ENCODE measurements at places on chromosomes 7 and 10.

- DNase-seq, result no peak
These were observed 110.4 kb downstream of the PON1 start for GRCh38 chr7:95213809-95214492.

- DNase-seq, result no peak
These were observed 1310.5 kb upstream of the CELF2 start for GRCh38 chr10:9707216-9707615.

- no peak for DNase-seq
These were observed 2.3 kb downstream of the KNDC1 start for GRCh38 chr10:133162178-133162909.

DNA sequence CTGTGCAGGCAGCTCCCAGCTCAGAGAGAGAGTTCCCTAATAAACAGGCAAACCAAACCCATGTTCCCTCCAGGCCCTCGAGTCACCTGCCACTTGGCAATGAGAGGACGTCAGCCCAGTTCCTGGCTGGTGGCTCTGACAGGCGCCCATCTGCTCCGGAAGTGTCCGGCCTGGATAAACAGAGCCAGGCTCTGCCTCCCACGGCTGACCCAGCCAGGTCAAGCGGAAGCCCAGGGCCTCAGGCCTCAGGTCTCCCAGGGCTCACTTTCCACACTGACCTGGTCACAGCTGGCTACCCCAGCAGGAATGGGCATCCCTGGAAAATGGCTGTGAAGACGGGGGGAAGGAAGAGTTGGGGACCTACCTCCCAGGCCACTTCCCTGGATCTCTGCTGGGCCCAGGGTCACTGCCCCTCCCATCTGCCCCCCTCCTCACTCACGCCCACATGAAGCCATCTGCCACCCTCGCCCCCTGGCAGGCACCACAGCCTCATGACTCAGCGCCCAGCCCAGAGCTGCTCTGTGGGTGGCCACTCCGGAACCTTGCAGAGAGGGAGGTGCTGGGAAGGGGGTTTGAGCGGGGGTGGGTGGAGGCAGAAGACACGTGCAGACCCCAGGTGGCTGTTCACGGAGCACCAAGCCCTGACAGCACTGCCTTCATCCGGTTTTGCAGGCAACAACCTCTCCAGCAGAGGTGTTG is 37.4 kb upstream of the DUSP5 start:
- peak; percentile 55 for DNase-seq

DNA sequence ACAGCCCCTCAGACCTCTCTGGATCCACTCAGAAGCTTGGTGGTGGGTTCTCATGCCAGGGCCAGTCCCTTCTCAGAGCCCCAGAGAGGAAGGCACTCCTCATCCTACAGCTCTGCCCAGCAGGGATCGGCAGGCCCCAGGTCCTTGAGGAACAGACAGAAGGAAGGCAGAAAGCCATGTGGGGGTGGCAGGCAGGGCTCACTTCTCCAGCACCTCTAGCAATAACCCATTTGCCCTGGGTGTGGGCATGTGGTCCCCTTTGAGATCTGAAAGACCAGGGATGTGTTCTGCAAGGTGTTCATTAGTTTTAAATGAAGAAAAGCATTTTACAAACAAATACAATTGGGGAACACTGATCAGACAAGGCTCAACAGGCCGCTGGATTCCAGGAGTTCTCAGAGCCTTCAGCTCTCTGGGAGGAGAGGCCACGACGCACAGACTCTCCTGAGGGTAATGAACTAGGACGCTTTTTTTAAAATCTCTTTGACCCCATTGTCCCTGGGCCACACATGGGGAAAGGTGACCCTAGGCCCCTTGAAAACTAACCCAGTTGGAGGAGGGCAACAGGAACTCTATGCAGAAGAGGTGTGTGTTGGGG is 40.6 kb downstream of the LDB3 start:
- DNase-seq, result no peak

- no peak for DNase-seq
These were observed 196.3 kb downstream of the JCAD start for GRCh38 chr10:29862923-29863614.

DNA sequence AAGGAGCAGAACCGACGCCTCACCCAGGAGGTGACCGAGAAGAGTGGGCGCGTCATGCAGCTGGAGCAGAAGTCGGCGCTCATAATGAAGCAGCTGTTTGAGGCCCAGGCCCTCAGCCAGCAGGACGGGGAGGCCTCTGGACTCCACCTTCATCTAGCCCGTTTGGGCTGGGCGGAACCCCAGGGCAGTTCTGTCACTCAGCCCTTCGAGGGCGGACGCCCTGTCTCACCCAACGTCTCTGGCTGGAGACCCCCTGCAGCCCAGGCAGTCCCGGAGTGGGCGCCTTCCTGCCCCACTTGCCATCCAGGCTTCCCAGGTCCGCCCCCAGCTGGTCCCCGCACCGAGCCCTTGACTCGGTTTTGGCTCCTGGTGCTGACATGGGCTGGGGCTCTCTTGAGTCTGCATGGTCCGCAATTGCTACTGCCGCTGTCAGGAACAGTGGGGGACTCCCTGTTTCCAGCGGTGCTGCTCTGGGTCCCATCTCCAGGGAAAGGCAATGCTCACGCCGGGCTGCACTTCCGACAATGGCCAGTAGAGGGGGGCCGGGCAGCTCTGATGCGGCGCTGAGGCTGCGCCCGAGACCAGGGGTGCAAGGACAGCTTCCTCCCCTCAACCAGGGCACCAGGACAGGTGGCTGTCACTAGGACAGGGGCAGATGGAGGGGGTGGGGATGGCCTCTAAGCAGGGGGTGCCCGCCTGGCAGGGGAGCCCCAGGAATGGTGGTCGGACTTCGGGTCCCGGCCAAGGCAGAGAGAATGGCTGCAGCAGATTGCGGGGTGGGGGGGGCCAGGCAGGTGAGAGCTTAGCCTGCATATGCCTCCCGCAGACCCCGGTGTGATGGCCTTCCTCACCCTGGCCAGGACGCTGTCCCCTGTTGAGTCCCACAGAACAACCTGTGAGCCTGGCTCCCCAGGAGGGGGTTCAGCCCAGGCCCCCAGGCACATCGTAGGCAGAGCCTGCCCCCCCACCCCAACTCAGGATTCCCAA is 71.2 kb upstream of the KCTD7 start:
- DNase-seq, result peak; percentile 85

DNA sequence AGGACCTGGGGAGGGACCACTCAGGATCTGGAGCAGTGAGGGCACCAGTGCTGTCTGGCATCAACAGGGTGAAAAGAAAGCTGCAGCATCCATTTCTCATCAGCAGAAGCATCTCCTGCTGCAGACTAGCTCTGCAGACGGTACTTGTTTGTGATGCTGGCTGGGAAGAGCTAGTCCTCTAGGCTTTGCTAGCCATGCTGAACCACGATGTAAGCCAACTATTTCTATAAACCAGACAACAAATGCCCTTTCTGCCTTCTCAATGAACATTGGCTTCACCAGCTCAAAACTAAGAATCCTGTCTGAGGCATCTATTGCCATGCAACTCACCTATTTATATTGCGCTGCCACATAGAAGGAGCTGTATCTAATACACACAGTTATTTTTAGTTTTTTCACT is 65.6 kb downstream of the CTTNBP2 start:
- no peak for DNase-seq

DNA sequence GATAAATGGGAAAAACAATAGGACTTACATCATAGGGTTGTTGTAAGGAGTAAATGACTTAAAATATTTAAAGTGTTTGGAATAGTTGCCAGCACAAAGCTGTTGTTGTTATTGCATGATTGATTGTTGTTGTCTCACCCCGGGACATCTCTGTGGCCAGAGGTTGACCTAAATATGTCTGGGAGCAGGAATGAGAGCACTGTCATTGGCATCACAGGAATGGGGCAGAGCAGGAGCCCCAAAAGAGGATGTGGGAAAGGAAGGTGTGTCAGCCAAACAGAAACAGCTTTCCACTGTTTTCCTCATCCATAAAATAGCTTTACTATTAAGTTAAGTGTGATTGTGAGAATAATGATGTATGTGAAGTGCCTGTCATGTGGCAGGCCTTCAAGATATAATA is 121.6 kb downstream of the TMEM168 start:
- DNase-seq, result no peak

GRCh38 chr10:104580774-104581675 is 60.1 kb upstream of the SORCS3 start:
- DNase-seq, result peak; percentile 79

DNA sequence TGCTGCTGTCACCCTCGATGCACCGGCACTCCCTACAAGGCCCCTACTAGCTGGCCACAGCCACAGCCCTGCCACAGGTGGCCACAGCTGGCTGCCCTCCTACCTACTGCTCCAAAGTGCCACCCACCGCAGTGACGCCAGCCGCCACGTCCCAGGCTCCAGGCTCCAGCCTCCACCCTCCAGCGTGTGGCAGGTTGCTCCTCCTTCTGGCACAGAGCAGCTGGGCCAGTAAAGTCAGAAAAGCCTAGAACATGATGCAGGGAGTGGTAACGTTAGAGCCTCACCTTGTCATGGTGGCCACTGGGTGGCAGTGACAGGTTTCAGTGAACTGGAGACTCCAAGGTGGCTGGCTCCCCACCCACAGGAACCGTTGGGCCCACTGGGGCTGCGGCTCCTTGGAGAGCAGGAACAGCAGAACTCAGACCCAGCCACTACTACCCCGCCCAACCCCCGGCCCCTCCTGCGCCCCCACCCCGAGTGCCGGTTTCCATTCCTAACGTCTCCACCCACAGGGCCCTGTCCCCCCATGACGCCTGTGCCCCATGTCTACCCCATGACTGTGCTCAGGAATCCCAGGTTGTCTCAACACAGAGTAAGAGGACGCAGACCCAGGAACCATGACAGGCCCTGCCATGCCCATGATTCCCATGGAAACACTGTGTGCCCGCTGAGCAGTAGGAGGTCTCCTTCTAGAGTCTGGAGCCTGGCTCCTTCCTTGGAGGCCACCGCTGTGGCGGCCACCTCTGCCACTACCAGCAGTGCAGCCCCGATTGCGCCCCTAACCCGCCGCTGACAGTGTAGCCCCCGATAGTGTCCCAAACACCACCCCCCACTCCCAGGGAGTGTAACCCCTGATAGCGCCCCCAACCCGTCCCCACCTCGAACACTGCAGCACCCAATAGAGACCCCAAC is 52.3 kb upstream of the ZNF33B start:
- no peak for DNase-seq

DNA sequence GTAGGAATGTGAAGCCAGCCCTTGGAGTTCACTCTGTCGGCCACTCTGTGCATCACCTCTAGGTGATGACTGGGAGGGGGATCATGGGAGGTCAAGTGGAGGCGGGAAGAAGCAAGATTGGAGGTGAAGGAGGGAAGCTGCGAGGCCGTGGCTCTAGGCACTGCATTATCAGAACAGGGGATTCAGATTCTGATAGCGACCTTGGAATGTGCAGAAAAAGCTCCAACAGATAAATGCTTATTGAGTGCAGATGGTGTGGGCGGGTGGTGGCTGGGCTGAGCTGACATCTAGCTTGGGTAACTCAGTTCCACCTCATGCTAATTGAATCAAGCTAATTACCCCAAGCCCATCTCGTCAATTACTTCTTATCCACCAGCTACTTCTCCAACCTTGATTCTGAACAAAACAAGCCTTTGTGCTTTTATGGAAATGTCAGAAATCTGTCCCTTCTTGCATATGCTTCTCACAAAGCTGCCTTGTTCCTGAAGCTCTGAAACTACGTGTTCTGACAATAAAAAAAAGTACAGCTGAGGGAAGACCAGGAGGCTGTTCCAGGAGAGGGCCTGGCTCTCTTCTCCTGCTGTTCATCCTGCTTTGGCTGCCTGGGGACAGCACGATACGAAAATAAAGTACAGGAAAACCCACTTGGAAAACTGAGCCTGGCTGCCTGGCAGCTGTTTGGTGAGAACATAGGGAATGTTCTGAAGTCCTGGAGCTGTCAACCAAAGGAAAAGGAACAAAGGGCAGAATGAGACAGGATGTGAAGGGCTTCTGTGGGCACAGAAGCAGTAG is 27.5 kb downstream of the STRA8 start:
- no peak for DNase-seq

DNA sequence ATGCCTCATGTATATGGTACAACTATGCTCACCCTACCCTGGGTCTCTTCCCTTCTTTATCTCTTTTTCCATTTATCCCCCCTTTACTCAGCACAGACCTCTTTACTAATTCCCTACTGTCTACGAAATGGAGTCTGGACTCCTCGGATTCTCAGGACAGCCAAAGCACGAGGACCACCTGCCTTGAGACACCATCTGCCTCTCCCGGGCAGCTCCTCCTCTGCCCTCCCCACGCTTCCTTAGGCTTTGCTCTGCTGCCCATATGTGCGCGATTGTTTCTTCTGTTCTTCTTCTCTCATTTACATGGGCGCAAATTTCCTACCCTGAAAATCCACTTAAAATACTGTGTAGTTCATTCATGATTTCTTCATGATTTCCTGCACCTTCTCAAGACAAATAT is 62.7 kb upstream of the STK17A start:
- DNase-seq, result no peak

- no peak for DNase-seq
These were observed 55.1 kb upstream of the SEMA3A start for GRCh38 chr7:84249656-84250055.

DNA sequence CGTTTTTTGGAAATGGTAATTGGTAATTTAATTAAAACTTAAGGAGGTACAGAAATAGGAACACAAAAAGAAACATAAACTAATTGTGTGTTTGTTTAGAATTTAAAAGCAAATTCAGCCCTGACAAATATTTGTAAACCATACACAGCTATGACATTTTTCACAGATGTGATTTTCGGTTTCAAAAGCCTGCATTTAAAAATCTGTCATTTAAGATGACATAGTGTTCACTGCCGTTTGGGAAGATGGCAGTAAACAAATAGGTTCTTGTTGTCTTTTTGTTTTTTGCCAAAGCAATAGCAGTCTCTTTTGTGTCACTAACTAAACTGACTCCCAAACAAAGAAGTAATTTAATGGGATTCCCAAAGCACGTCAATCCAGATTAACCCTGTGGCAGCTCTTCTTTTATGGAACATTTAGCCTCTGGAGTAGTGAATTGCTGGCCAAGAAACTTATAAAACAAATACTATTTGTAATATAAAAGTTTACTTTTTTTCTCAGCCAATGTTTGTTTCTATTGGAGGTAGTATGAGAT is 697.6 kb downstream of the PHTF2 start:
- no peak for DNase-seq

GRCh38 chr7:155017834-155018233 is 14.9 kb upstream of the PAXIP1 start:
- DNase-seq, result no peak

- peak; percentile 85 for DNase-seq
These were observed 34.4 kb upstream of the GRID1 start for GRCh38 chr10:86400705-86401587.

GRCh38 chr7:6106140-6106904 is 75.1 kb downstream of the ANKRD61 start:
- peak; percentile 38 for DNase-seq

GRCh38 chr10:75407713-75408508 is 6.3 kb upstream of the ZNF503 start:
- DNase-seq, result no peak

DNA sequence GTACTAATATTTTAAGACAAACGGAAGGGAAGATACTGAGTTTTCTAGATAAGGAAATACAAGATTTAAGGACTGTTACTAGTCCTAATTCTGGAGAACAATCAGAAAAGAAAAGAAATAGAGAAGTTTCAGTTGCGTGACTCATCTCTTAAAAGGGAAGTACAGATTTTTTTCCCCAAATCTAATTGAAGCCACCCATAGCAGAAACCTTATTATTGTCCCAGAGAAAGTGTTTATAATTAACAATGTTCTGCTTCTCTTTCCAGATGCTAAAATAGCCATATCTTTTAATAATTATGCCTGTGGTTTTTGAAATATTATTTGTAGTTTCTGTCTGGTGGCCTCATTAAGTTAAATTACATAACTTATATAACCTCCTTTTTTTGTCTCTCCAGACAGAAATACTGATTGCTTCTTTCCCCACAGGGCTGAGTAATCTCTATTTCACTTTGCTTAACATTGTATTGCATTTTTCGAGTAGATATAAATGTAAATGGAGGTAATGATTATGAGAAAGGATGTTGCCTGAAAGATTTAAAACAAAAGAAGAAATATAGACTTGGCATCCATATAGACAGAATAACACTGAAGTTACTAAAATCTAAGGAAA is 240.7 kb upstream of the MBL2 start:
- DNase-seq, result no peak
